Aorta (tissue), 5 donors: ENCODE measurements at places on chromosomes 16 and 17. TPM values are rescaled to one million over a fixed set of nuclear protein-coding genes. Genes with fewer than 3 reads are reported as not detected.

- H3K27ac ChIP-seq: no peak overlapping the region
- no peaks in the 10 kb centered on the region for H3K4me1 ChIP-seq
- H3K4me3 ChIP-seq: no peak overlapping the region
- no peaks in the 10 kb centered on the region for H3K27me3 ChIP-seq
- no peak for DNase-seq
- no peaks in the 10 kb centered on the region for H3K36me3 ChIP-seq
Measured at GRCh38 chr17:63945784-63946439, 13.8 kb upstream of the CD79B start.

DNA sequence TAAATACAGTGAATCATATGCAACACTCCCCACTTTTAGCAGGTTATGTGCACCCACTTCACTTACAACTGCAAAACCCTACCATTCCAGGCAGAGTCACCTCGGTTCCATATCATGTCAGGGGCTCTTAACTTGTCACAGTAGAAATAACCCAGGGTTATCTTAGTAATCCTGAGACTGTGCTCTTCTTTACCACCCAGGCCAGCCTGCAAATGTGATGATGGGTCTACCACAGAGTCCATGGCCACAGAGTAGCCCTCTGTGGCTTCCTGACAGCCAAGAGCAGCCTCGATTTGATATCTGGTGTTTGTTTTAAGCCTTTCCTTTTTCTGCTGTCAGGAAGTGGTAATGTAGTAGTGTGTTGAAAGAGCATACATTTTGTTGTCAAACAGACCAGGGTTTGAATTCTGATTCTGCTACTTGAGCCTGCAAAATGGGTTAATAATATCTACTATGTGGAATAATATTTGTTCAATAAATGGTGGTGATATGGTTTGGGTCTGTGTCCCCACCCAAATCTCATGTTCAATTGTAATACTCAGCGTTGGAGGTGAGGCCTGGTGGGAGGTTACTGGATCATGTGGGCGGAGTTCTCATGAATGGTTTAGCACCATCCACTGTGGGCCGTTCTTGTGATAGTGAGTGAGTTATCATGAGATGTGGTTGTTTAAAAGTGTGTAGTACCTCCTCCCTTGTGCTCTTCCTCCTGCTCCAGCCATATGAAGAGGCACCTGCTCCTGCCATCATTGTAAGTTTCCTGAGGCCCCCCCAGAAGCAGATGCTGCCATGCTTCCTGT lies 416.5 kb downstream of the UTP18 start:
- no peaks in the 10 kb centered on the region for H3K27me3 ChIP-seq
- no peak overlapping the region for H3K27ac ChIP-seq
- no peak for DNase-seq

- H3K27me3 ChIP-seq: no peaks in the 10 kb centered on the region
- no peaks in the 10 kb centered on the region for H3K36me3 ChIP-seq
Measured at GRCh38 chr16:23771642-23772041, 16.8 kb downstream of the CHP2 start.

- H3K4me1 ChIP-seq: no peaks in the 10 kb centered on the region
- H3K27ac ChIP-seq: no peak overlapping the region
- H3K36me3 ChIP-seq: peaks cover 3% of the 10 kb centered on the region
- DNase-seq: no peak
- no peak overlapping the region for H3K4me3 ChIP-seq
Measured at GRCh38 chr17:4100883-4101756, 41.7 kb downstream of the ZZEF1 start.

GRCh38 chr16:9797306-9797705 lies 384.9 kb downstream of the GRIN2A start:
- H3K36me3 ChIP-seq: no peaks in the 10 kb centered on the region
- peak overlapping the region; percentile 55 for H3K27ac ChIP-seq
- peaks cover 2% of the 10 kb centered on the region for H3K4me1 ChIP-seq
- no peak overlapping the region for H3K4me3 ChIP-seq
- DNase-seq: peak; percentile 74

GRCh38 chr17:27572665-27573064 lies 58.3 kb upstream of the LGALS9 start:
- H3K36me3 ChIP-seq: no peaks in the 10 kb centered on the region
- H3K4me1 ChIP-seq: no peaks in the 10 kb centered on the region
- no peak for DNase-seq

DNA sequence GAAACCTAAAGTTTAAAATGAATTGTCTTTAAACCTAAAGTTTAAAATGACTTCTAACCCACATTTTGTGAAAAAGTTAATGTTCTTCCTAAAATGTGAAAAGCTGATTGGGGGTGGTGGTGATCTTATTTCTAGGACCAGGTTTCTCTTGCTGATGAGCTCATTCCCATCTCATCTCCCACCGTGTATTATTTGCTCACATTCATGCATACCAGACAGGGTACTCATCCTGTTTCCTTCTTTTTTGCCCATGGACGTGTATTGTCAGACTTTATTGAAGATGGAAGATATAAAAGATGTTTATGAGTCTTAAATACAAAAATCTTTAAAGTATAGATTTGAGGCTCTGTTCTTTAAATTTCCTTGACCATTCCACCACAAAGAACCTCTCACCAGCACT lies 70.1 kb upstream of the MPHOSPH6 start:
- H3K4me3 ChIP-seq: no peak overlapping the region
- DNase-seq: no peak
- no peak overlapping the region for H3K27ac ChIP-seq
- no peaks in the 10 kb centered on the region for H3K4me1 ChIP-seq
- H3K36me3 ChIP-seq: no peaks in the 10 kb centered on the region

DNA sequence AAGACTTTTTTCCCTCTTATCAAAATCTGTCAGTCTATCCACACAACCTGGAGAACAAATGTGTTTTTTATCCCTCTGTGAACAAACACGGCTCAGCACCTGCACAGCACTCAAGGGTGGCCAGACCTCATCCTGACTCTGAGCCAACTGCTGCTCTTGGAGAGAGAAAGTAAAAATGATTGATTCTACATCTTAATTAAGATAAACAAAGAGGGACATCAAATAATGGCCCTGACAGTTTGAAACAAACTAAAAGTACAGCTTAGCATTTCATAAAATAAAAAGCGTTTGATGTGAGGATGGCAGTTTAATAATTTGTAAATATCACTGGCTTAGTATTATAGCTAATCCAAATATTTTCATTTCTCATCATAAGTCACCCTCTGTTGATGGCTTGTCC lies 106.2 kb downstream of the SNX11 start:
- no peaks in the 10 kb centered on the region for H3K4me1 ChIP-seq
- H3K27me3 ChIP-seq: peaks cover 1% of the 10 kb centered on the region
- H3K27ac ChIP-seq: no peak overlapping the region
- DNase-seq: no peak
- H3K36me3 ChIP-seq: no peaks in the 10 kb centered on the region

DNA sequence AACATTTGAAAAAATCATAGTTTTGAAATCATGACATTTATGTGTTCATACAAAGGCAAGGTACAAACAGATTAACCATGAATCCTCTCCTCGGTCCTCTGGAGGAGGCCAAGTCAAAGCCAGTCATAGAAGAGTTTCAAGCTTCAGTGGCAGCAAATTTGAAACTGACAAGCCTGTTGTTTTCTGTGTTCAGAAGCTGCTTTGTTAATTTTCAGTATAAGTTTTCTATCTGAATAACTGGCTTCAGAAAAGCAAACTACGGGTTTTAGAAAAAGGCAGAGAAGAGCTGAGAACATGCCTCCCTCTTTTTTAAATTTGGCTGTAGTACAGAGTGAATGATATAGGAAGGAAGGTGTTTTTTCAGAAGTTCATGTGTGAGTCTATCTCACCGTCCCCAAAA lies 79.6 kb upstream of the CLEC18B start:
- DNase-seq: no peak
- no peaks in the 10 kb centered on the region for H3K36me3 ChIP-seq
- H3K27ac ChIP-seq: peak overlapping the region; percentile 67
- no peak overlapping the region for H3K4me3 ChIP-seq
- no peaks in the 10 kb centered on the region for H3K27me3 ChIP-seq

DNA sequence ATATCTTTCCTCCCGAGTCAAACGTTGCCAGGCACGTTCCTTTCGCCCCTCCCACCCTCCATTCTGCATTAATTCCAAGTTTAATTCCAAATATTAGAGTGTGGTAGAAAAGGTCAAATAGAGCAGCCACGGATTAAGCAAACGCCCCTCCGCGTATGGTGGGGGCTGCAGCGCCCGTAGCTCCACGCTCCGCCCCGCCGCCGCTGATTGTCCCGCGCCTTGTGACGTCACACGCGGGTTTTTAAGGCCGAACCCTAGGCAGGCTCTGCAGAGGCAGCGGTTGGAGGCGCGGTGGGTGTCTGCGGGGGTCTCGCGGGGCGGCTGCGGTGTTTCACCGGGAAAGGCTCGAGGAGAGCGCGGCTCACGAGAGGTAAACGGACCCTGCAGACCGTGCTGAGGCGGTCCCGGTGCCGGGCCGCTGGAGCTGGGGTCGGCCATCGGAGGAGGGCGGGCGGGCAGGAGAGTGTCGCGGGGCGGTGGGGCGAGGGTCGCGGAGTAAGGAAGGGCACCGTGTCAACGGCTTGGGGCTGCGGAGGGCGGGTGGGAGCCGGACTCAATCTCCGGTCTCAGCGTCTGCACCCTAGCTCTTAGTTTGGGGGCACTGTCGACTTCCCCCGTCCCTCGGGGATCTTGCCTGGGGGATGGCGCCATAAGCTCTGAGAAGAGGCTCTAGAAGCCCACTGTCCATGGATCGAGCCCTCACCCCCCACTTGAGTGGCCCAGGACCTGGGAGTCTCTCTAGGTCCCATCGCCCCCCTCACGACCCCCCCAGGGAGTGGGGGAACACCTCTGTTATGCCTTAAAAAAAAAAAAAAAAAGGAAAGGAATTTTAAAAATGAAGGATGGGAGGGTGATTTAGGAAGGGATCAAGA lies at the start of gene ARL4D:
TSS of gene ARL4D (plus strand) at position 270 of the 872 bp plus-strand sequence. CDS start 740 bp downstream, outside the sequence.
- DNase-seq: peak; percentile 96
- H3K36me3 ChIP-seq: no peaks in the 10 kb centered on the region
- no peaks in the 10 kb centered on the region for H3K27me3 ChIP-seq
- H3K27ac ChIP-seq: no peak within 1 kb of the TSS
- peak within 1 kb of the TSS; percentile 58 for H3K4me3 ChIP-seq

- no peak for DNase-seq
- no peaks in the 10 kb centered on the region for H3K36me3 ChIP-seq
- H3K27me3 ChIP-seq: no peaks in the 10 kb centered on the region
- no peak overlapping the region for H3K4me3 ChIP-seq
- H3K4me1 ChIP-seq: no peaks in the 10 kb centered on the region
Measured at GRCh38 chr16:22926105-22926751, 112.3 kb downstream of the HS3ST2 start.

DNA sequence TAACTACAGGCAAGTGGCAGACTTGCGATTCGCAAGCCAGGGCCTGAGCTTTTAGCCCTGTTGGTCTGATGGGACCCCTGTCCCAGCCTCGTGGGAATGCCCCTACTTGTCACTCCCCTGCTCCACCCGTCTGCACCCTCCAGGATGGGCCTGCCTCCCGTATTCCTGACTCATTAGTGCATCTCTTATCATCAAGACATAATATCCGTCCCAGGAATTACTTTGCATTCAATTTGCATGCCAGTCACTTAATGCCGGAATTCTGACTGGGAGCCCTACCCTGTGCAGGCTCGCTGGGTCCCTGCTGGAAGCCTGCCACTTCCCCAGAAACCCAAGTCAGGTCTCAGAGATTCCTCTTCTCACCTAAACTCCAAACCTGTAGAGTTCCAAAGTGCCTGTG lies 3.3 kb downstream of the PRSS53 start:
- H3K4me1 ChIP-seq: no peaks in the 10 kb centered on the region
- no peaks in the 10 kb centered on the region for H3K27me3 ChIP-seq
- H3K27ac ChIP-seq: no peak overlapping the region
- no peaks in the 10 kb centered on the region for H3K36me3 ChIP-seq

DNA sequence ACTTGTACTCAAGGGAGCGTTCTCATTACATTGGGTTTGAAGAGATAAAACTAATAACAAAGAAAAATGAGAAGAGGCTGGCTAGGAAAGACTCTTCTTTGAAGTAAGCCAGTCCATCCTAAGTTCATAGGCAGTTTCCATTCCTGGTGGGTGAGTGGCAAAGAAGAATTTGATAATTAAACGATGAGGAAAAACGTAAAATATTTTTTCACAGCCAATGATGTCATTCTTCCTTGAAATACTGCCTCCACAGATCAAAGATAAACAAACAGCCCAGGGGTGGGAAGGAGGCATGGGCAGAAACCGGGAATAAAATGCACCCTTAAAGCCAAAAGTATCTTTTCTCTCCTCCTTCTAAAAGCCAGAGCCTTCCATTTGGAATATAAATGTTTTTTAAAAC lies 346.6 kb downstream of the PMP22 start:
- H3K27me3 ChIP-seq: no peaks in the 10 kb centered on the region
- H3K4me3 ChIP-seq: no peak overlapping the region
- no peak overlapping the region for H3K27ac ChIP-seq
- no peaks in the 10 kb centered on the region for H3K36me3 ChIP-seq
- no peak for DNase-seq
- H3K4me1 ChIP-seq: no peaks in the 10 kb centered on the region

DNA sequence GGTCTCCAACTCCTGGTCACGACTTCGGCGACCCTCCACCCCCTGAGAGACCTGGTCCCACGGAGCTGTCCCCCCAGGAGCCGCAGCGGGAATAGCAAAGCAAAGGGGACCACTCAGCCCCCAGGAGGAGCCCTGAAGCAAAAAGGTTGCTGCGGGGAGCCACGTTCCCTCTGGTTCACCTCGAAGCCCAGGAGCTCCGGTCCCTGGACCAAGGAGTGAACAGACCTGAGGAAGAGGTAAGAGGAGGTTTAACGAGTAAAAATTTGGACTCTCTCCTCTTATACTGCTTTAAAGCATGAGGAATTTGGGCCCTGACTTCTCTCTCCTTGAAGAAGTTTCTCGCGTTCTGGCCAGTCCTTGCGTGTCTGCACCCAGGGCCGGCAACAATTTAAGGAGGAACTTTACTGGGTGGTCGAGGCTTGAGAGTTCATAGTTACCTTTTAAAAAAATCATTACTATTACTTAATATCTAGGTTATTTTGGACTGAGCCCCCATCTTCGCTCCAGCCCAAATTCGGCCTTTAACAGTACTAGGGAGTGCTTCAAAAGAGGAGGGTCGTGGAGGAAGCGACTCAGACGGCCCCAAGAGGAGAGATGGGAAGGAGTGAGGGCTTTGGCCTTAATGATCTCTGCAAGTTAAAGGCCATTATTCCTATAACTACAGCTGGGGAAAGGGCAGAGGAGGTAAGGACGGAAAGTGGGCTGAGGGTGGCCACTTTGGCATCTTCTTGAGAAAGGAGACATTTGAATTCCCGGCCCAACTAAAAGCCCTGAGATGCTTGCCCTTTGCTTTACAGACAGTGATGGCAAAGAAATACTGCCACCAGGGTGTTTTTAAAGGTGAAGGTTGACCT lies 16.9 kb upstream of the HOXB9 start:
- no peaks in the 10 kb centered on the region for H3K4me1 ChIP-seq
- no peak for DNase-seq
- no peak overlapping the region for H3K4me3 ChIP-seq
- H3K36me3 ChIP-seq: no peaks in the 10 kb centered on the region
- H3K27me3 ChIP-seq: no peaks in the 10 kb centered on the region

Gene KRT20
- not detected for total RNA-seq

Gene ZNF598
- 34.4 TPM for total RNA-seq

Gene LRRC37A
- 7.7 TPM for total RNA-seq

Gene GCSH
- 14.7 TPM for total RNA-seq

Gene RSPRY1
- total RNA-seq: 30.9 TPM

Gene GRAPL
- 6.6 TPM for total RNA-seq

Gene FAM83G
- 12.9 TPM for total RNA-seq

Gene PERCC1
- not detected for total RNA-seq

Gene DYNLL2
- 35.7 TPM for total RNA-seq

Gene CFAP97D1
- total RNA-seq: not detected
